ENCODE measurements at places on chromosomes 3 and 15.

DNA sequence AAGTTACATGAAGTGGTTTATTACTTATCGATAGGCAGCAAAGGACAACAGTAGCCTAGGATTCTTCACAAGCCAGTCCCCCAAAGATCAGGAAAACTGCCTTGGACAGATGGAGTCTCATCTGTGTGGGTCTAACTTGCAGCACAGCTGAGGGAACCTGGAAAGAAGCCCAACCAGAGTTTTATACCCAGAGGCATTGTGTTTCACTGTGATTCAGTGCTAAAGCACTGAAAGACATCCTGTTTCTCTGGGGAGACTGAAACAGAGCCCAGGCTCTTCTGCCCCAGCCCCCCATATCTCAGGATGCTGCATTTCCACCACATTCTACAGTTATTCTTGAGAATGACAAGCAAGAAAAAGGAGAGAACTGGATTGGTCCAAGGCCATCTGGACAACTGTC, 48.2 kb upstream of the PYDC2 start:
- DNase-seq = no peak

DNA sequence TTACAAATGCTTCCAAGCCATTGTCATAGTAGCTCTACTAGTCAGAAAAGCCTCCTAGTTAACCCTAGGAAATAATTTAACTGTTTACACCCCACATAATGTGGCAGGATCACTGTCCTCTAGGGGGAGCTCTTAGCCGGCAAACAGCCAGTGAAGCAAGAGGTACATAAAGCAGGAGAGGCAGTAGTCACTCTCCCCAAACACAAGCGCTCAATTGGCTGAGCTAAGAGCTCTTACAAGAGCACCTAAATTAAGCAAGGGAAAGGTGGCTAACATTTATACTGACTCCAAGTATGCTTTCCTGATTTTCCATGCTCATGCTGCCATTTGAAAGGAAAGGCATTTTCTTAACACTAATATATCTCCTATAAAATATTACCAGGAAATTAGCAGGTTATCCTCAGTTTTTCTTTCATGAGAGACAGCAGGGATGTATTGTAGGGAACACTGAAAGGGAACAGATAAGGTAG, 37.6 kb downstream of the NCEH1 start:
- DNase-seq = no peak

DNA sequence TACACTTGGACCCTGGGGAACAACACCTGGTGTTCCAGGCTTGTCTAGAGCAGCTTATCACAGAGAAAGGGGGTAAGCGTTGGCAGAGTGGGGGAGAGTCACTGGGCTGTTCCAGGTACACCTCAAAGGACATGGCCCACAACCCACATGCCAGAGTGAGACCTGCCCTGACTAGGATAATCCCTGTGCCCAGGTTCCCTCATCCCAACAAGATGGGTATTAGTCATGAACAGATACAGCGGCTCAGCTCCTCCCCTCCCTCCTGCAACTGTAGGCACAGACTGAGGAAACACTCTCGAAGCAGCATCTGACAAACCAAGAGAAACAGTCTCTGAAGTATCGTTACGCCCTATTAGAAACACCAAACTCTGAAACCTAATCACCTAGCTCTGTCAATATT, 32.1 kb upstream of the RPS17 start:
- DNase-seq = no peak

GRCh38 chr3:73559749-73560148, 65.0 kb downstream of the PDZRN3 start:
- no peak for DNase-seq

DNA sequence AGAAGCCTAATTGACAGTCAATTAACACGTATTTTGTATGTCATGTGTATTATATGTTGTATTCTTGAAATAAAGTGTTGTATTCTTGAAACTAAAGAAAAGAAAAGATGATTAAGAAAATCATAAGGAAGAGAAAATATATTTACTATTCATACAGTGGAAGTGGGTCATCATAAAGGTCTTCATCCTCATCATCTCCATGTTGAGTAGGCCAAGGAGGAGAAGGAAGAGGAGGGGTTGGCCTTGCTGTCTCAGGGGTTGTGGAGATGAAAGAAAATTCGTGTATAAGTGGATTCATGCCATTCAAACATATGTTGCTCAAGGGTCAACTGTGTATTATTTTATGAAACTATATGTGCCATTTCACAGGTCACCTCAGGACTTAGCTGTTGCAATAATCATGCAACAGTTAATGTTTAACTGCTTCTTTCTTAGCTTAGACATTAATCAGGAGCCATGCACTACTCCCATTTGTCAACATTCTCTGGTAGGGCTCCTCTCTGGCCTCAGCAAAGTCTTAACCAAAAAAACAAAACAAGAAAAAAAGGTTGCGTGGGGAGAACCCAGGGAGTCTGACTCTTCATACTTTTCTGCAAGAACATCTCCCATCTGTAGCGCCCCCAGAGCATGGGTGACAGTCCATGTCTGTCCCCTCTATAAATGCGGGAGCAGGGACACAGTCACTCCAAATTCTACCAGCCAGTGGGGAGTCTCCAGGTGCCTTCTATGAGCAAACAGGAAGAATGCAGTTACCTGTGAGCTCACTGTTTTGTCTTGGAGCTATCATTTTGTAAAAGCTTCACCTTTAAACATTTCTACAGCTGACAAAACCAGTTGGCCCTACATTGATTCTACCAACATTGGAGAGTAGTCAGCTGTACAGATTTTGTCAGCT, 19.9 kb upstream of the LRRC2 start:
- DNase-seq = no peak

GRCh38 chr3:12975748-12976522, 97.3 kb downstream of the IQSEC1 start:
- DNase-seq = no peak

GRCh38 chr3:71025010-71025409, 558.5 kb downstream of the FOXP1 start:
- DNase-seq = no peak

- DNase-seq = no peak
These were observed 272.9 kb upstream of the CTDSPL start for GRCh38 chr3:37588758-37589157.

- DNase-seq = no peak
These were observed 80.5 kb downstream of the UBE2E2 start for GRCh38 chr3:23283625-23284024.

GRCh38 chr3:156661155-156661554, 13.2 kb upstream of the TIPARP start:
- DNase-seq = no peak

DNA sequence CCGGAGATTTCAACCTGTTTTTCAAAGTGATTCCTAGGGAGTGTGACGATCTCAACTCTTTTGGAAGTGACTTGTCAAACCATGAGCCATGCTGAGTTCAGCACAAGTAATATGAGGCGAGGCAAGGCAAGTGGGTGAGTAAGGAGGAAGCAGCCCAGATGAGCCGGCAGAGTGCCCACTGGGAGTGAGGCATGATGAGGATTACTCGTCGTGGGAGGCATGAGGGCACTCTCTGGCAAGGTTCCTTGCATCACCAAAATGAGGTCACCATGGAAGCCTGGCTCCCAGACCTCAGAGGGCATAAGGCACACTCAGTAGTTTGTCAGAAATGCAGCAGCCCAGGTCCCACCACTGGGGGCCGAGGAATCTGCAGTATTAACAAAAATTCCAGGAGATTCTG, 636.1 kb downstream of the MAGI1 start:
- DNase-seq = no peak

DNA sequence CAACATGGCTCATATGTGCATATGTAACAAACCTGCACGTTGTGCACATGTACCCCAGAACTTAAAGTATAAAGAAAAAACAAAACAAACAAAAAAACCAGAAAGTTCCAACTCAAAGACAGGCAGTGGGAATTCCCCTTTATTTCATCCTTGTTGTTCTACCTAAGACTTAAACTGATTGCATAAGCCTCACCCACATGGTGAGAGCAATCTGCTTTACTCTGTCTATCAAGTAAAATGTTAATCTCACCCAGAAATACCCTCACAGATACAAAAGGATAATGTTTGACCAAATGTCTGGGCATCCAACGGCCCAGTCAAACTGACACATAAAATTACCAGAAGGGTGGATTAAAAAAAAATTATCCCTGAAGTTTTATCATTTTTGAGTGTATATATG, 190.9 kb upstream of the PLSCR5 start:
- DNase-seq = no peak

- no peak for DNase-seq
These were observed 794.8 kb downstream of the MCTP2 start for GRCh38 chr15:95025924-95026728.

GRCh38 chr3:193794002-193794881, 201.2 kb downstream of the OPA1 start:
- no peak for DNase-seq

DNA sequence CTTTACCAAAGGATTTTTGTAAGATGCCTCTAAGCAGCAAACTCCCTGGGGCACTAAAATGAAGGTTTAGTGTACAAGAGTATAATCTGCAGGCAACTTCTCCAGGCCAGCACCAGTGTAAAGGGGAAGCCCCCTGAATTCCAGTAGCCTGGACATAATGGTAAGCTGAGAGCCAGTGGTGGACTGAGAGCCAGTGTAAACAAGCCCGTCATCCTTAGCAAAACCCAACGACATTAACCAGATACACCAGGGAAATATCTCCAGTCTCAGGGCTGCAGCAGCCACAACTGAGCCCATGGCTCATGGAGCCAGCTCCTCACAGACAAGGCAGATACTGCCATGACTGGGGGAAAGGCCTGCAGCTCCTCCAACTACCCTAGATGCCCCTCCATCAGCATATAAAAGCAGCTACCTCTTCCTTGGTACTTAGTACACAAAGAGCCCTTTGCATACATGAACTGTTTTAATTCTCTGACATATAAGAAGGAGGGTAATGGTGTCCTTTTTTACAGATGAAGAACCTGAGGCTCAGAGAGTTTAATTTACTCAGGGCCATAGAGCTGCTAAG, 21.7 kb downstream of the PARP16 start:
- DNase-seq = no peak

DNA sequence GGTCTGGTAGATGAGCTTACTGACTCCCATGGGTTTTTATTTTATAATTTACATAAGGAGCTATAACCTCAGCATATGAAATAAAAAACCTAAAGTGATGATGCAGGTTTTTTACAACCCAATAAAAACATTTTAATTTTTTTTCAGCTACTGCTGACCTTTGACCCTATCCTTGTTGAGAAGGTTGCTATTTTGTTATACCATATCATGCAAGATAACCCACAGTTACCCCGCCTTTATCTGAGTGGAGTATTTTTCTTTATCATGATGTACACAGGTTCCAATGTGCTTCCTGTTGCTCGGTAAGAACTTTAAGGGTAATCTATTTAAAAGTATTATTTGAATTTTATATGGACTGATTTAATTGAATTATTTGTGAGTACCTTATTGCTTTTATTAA, 70.8 kb downstream of the DNAJC13 start:
- no peak for DNase-seq

- no peak for DNase-seq
These were observed 81.4 kb downstream of the PDE8A start for GRCh38 chr15:85063088-85063487.

GRCh38 chr3:130662501-130662996, 84.1 kb downstream of the PIK3R4 start:
- no peak for DNase-seq

GRCh38 chr3:160473221-160473620, 23.6 kb upstream of the TRIM59 start:
- DNase-seq = no peak

- no peak for DNase-seq
These were observed 106.0 kb downstream of the THRB start for GRCh38 chr3:24388611-24389010.

- DNase-seq = no peak
These were observed 19.2 kb upstream of the PLA2G4F start for GRCh38 chr15:42175671-42176070.

DNA sequence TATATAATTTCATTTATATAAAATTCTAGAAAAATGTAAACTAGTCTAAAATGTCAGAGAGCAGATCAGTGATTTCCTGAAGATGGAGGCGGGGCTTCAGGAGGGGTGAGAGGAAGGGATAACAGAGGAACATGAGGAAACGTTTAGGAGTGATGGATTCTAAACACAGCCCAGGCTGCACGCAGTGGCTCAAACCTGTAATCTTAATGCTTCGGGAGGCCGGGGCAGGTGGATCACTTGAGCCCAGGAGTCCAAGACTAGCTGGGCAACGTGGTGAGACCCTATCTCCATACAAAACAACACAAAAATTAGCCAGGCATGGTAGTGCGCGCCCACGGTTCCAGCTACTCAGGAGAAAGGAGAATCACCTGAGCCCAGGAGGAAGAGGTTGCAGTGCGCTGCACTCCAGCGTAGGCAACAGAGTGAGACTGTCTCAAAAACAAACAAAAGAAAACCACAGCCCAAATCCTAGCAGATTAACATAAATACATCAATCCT, 18.0 kb upstream of the IQCF1 start:
- no peak for DNase-seq

DNA sequence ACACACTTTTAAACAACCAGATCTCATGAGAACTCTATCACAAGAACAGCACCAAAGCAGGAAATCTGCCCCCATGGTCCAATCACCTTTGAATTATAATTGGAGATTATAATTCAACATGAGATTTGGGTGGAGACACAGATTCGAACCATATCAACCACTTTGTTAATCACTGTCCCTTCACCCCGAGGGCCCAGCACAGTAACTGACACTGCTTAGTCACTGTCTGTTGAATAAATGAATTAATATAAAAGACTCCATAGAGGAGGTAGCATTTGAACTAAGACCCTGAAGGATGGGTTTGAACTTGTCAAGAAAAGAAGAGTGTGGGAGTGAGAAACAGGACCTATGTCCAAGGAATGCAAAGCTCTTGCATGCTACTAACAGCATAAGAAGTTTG, 276.4 kb downstream of the SHOX2 start:
- DNase-seq = no peak

GRCh38 chr15:70596354-70597055, 166.9 kb downstream of the UACA start:
- no peak for DNase-seq

DNA sequence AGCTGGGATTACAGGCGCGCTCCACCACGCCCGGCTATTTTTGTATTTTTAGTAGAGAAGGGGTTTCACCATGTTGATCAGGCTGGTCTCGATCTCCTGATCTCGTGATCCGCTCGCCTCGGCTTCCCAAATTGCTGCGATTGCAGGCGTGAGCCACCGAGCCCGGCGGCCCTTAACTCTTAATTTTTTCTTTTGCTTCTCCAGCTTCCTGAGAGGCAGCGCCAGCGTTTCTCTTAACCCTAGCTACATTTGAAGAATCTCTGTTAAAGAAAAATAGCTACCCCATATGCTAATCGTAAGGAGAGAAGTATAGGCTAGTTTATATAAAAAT, 465 bp upstream of the GK5 start:
- DNase-seq = no peak

DNA sequence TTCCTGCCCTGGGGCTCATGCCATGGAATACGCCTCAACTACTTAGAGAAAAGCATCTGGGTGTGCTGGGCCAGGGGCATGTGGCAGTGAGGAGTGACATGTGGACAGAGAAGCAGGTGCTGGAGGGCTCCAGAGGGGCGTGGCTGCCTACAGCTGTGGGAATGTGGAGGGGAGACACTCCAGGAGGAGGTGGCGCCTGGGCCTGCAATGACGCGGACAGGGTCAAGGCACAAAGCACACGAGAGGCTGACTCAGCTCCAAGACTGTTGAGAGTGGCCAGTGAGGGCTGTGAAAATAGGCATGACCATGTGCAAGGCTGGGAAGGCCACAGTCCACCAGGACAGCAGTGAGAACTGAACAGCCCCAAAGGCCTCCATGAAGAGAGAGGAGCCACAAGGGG, 48.5 kb downstream of the PTH1R start:
- no peak for DNase-seq

GRCh38 chr15:31440754-31441311, 114.2 kb downstream of the KLF13 start:
- DNase-seq = no peak
